ENCODE measurements at places on chromosomes 1 and 21.

DNA sequence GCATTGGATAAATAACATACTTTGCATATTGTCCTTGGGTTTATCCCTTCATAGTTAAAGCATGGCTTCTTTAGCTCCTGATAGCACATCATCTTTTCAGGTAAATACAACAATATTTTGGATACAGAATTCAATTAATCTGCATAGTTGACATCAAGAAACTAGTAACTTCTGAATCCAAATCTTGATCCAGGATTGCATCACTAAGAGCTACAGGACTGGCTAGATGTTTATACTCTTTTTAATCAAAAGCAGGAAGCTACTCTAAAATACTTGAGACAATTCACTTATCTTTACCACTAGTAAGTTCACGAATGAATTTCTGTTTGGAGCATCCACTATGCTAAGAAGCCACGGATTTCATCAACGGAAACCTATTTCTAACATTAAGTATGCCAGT lies 54.2 kb upstream of the SLC44A3 start:
- no peak for ATAC-seq

DNA sequence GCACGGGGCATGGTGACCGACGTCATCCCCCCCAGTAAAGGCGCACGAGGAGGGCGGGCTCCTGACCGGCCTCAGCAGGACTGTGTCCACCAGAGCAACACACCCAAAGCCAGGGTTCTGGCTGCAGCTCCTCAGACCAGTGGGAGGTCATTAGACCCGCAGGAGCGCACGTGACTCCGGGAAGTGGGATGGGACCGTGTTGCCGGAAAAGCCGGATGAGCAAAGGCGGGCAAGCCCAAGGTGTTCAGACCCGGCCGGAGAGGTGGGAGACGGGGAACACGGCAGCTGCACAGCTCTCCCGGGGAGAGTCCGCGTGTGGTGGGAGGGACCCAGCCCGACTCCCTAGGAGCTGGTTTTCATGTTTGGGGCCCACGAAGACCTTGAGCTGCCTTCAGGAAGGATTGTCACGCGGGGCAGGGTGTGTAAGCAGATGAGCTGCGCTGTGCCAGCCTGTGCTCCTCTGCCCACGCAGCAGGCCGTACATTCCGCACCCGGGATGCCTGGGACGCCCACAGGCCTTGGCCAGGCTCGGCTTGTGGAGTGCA lies 20.6 kb upstream of the TRAPPC10 start:
- ATAC-seq = no peak

DNA sequence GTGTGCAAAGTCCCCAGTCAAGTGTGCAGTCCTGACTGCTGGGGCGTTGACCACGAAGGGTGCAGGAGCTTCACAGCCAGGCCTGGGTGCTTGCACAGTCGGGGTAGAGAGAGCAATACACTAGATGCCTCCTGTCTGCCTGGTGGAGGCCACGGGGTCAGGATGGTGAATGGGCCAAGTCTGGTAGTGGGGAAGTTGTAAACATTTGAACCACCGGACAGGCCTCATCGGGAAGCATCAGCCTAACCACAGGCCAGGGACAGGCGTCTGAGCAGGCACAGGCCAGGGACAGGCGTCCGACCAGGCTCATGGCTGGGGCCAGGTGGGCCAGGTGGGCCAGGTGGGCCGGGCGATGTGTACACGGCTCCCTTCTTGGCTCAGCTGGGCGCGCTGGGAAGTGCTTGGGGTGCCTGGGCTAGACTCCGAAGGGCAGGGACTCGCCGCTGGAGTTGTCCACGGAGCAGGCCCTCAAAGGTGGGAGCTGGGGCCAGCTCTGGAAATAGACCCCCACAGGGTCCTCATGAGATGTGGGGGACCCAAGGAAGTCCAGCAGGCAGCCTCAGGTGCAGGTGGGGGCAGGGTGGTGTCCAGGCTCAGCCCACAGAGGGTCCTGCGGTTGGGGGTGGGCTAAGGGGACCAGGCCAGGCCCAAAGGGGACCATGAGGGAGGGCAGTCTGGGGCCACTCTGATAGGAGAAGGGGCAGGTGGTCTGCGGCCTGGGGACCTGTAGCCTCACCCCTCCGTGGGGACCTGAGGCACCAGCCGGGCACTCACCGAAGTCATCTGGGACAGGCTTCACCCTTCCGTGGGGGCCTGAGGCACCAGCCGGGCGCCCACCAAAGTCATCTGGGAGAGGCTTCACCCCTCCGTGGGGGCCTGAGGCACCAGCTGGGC lies 15.0 kb downstream of the COL6A1 start:
- ATAC-seq = no peak

- no peak for ATAC-seq
These were observed 478.1 kb downstream of the PLA2G4A start for GRCh38 chr1:187306710-187307415.

- peak; percentile 66 for ATAC-seq
These were observed at the start of gene DENND1B for GRCh38 chr1:197775282-197776262. DENND1B (minus strand) TSS chr1:197775480; CDS start chr1:197775155, 325 bp downstream.

Measured in activated CD4-positive, CD25-positive, alpha-beta regulatory T cell treated with anti-CD3 and anti-CD28 coated beads, Interleukin-2, amount 50 U/mL, for 24 hours (primary cell).